ENCODE measurements at places on chromosomes 5 and 9.

- no peak for DNase-seq
Observed at GRCh38 chr5:126410623-126411022, 12.6 kb upstream of the GRAMD2B start.

GRCh38 chr5:154794525-154795234 lies 39.5 kb downstream of the LARP1 start:
- DNase-seq: no peak

GRCh38 chr5:58148254-58148775 lies 311.6 kb downstream of the PLK2 start:
- no peak for DNase-seq

- DNase-seq: no peak
Observed at GRCh38 chr5:36066540-36067210, at the start of gene UGT3A2. UGT3A2 (minus strand) TSS chr5:36066882; CDS start chr5:36066789, 93 bp downstream.

GRCh38 chr5:156331181-156331580 lies 4.2 kb downstream of the SGCD start:
- no peak for DNase-seq

GRCh38 chr5:151447174-151448037 lies at the start of gene SLC36A1:
SLC36A1 (plus strand) TSS chr5:151447603; CDS start chr5:151458793, 11,190 bp downstream.
- peak; percentile 87 for DNase-seq

DNA sequence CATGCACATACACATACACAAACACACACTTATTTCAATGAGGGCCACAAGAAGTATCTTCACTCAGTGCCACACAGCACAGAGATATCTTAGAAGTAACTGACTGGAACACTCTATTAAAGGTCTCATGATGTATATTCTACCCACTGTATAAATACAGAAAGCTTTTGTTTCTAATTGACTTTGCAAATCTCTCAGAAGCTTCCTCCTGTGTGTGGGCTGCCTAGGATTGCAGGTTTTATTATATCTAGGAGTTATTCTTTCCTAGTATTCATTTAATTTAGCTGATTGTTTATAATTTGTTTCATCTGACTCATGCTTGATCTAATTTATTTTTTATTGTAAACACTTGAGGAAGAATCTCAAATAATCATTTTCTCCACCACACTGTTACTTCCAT lies 262.4 kb upstream of the ACTBL2 start:
- no peak for DNase-seq

- DNase-seq: peak; percentile 64
Observed at GRCh38 chr9:126398403-126399058, 71.9 kb downstream of the MVB12B start.

- no peak for DNase-seq
Observed at GRCh38 chr5:5487585-5488360, 65.3 kb downstream of the ICE1 start.

- DNase-seq: no peak
Observed at GRCh38 chr5:147113967-147114366, 120.9 kb upstream of the STK32A start.

DNA sequence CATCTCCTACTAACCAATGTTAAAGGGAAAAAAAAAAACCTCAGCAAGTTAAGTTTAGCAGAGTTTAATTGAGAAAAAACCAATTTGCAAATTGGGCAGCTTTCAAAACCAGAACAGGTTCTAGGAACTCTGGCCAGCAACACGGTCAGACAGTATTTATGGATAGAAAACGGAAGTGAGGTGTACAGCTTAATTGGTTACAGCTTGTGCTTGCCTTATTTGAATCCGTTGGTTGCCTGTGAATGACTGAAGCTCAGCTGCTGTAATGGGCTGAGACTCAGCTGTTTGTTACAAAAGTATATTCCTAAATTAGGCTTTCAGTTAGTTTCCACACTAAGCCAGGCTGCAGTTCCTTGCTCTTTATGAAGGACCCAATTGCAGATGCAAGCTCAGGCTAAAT lies 217.0 kb downstream of the SREK1 start:
- DNase-seq: no peak

DNA sequence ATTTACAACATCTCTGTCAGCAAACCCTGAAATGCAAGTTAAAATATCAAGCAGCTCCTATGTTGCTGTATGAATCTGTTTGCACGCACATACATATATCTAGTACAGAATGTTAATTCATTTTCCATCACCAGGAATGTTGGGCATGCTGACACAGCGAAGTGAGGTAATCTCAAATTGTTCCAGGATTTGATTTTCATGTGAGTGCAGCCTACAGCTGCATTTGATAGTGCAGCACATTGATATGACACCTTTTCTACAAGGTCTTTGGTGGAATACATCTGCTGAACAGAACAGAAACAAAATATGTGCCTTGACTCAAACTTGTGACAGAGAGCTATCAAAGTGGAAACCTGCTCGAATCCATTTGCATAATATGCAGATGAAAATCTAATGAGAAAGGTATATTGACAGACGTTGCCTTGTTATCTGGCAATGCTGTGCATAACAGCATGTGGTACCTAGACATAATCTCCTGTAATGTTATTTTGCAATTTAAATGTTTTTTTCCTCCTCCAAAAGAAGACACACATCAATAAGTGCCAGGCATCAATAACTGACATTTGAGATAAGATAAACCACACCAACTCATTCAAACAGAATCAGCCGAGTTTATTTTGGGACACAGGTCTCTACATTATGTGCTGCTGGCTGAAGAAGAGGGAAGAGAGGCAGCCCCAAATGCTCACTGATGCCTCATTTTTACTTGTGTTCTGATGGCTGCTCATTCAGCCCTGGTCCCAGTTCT lies 512.2 kb downstream of the ZNF608 start:
- no peak for DNase-seq

- DNase-seq: no peak
Observed at GRCh38 chr5:130025511-130025910, 121.2 kb downstream of the CHSY3 start.

DNA sequence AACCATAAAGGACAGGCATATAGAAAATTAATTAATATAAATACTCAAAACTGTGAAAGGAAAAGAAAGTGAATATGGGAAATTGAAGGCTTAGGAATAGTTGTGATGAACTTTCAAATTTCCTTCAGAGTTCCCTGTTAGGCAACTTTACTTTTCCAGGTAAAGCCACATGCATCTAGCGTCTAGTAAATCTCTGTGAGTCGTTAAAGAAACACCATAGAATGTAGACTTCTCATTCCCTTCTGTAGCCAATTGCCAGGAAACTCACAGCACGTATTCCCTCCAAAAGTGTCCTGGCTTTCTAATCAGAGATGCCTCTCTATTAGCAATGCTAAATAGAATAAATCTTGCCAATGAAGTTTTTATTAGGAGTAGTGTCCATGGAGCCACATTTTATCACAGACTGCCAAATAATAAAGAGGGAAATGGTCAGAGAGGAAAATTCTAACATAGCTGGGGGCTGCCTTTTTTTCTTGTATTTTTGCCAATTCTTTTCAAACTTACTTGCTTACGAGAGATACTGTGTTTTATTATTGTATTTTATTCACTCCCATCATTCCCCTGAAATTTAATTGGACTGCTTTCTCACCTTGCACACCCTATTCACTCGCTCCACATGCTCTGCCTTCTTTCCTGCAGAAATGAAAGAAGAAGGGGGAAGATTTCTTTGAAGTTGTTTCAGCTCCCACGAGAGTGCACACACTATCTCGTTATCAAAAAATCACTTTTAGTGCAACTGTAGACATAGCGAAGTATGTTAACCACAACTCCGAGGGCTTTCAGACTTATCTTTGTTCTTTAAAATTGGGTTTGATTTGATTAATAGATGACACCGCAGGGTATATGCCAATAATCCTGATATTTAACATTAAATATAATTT lies 439.0 kb downstream of the CSNK1G3 start:
- DNase-seq: peak; percentile 3
